Right lung (tissue), 10 donors: ENCODE measurements at places on chromosomes 2 and 18. TPM values are rescaled to one million over a fixed set of nuclear protein-coding genes. Genes with fewer than 3 reads are reported as not detected.

CPO gene
- polyA plus RNA-seq: 0.31 TPM

CKAP2L gene
- 8.8 TPM for polyA plus RNA-seq

CNDP1 gene
- polyA plus RNA-seq: 0.48 TPM

FBXO48 gene
- polyA plus RNA-seq: 3.3 TPM

ANKRD30B gene
- not detected for polyA plus RNA-seq

- DNase-seq: no peak
Observed at GRCh38 chr2:212979799-212980198, 171.6 kb downstream of the IKZF2 start.

DNA sequence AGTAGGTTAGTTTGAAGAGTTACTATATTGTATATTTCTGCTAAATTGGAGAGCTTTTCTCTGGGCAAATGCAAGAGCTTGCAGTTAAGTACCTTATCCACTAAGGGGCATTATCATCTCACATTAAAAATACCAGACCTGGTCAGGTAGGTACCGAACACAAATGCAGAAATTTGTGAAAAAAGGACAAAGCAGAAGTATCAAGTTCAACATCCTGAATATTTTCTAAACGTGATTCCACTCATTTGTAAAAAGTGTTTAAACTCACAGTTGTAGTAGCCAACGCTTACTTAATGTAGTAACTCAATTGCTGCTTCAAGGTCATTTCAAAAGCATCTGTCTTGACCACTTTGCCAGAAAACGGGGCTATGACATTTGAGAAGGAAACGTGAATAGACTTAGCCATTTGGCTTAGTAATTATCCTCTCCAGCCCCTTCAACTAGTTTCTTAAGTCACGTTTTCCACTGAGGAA is 52.1 kb downstream of the CYRIA start:
- no peak for DNase-seq

DNA sequence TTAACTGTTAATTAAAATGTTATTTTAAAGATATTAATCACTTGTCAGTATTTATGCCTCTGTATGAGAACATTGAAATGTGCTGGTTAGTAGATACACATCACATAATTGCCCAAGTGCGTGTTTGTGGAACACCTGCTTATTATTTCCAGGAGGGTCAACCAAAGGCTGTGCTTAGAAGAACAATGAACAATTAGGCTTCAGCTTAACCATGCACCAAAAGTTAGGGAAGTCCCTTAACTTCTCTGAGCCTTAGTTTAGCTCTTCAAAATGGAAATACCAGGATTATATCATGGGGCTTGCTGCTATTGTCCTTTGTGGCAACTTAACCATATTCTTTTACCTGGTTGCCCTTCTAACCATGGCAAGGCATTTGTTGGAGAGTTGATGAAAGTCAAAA is 43.0 kb upstream of the PLA2R1 start:
- DNase-seq: no peak

DNA sequence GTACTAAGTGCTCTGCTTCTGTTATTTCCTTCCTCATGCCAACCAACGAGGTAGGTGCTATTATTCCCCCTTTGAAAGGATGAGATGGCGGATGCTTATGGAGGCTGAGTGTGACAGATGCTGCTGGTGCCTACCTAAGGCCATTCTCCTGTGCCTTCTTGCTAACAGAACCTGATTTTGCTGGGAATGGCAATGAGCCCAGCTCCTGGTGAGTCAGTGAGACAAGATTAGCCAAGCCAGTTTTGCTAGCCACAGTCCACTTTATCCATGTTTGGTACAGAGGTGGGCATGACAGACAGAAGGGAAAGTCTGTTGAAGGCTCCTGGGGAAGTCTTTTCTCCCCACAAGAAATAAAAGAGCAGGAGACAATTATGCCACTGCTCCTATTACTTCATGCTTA is 43.7 kb upstream of the TMEM163 start:
- no peak for DNase-seq

GRCh38 chr2:43178602-43179542 is 47.5 kb downstream of the ZFP36L2 start:
- peak; percentile 81 for DNase-seq
